NCI-H510A (cell line): ENCODE measurements at places on chromosomes 4 and X.

DNA sequence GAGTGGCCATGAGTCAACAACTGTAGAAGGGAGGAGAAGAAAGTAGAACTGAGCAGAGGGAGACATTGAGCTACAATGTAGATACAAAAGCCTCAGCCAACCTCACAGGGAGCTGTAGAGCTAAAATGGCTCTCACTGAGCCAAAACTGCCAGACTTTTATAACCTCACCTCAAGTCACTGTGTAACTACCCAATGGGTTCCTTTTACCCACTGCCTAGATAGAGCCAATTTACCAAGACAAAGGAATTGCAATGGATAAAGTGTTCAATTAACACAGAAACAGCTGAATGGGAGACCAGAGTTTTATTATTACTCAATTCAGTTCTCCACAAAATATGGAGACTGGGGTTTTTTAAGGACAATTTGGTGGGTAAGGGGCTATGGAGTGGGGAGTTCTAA is 938.9 kb upstream of the GRIA3 start:
- no peak for DNase-seq

- DNase-seq = no peak
Observed at GRCh38 chr4:153611679-153612078, 72.4 kb upstream of the TLR2 start.

DNA sequence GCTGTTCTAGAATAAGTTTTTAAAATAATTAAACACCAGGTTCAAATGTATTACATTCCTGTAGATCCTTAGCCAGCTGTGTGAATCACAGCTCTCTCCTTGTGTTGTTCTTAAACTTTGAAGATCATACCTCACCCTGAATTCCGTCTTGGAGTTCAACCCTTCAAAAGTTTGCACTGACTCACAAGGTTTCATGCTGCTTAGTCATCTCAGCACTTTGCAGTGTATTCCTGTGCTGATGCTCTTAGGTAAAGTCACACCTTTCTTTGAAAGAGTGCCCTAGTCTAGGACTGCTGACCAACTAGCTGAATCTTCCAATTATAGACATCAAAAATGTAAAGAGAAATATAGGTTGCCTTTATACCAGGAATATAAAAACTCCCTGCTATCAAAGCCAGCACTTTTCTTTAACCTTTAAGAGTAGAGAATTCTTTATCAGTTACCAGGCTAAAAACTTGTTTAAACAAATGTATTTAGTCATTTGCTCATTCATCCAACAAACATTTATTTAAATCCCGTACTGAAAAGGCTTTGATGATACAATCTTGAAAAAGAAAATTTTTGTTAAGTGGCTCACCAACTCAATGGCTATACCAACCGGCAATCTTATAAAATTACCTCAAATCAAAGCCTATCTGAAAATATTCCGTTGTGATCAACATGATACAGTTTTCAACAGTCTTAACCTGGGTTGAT is 169.7 kb downstream of the RAP1GDS1 start:
- DNase-seq = no peak

DNA sequence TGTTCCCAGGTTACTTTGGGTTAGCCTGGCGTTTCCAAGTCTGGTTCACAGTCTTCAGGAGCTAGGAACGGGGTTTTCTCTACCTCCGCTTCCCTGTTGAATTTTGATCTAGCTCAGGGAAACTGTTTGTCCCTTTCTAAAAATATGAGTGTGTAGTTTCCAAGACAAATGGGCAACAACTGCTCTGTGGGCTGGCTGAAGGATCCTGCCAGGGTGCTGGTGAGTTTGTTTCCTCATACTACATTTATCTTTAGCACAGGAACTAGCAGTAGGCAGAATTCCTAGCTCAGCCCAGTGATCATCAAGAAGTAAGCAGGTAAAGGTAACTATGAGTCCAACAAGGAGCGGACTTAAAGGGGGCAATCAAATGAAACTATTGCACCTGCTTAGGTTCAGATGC is 13.3 kb upstream of the FAM47E start:
- DNase-seq = no peak

GRCh38 chr4:32010221-32010620 is 1290.1 kb downstream of the PCDH7 start:
- no peak for DNase-seq

DNA sequence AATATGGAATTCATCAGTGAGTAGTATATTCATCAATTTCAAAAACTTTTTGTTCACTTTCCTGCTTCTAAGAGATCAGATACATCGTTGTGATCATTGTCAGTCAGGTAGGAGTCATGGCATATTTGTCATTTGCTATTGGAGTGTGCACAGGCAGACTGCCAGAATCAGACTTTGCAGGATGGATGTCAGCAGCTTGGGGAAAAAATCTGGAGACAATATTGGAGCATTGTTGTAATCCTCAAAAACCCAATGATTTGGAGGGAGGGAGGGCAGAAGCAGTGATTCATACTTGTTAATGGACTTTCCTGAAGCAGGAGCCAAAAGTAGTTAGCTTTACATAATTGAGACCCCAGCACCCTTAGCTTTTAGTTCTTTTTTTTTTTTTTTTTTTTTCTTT is 59.6 kb upstream of the DRP2 start:
- no peak for DNase-seq

GRCh38 chrX:136549226-136549625 is 17.2 kb downstream of the VGLL1 start:
- no peak for DNase-seq

DNA sequence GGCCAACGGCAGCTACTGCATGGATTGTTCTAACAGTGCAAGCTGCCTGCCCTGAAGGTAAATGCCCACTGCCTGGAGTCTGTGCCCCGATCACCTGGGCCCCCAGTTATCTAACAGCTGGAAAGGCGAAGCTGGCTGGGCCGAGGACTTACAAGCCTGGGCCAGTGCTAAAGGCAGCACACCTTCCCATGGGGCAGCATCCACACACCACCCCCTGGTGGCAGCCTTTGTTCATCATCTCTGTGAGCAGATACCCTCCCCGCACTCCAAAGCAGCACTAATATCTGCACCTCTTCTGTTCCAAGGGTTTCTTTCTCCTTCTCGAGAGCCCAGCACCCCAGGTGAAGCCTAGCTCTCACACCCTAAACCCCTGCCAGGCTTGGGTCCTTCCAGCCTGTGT is 7.6 kb downstream of the SLC2A9 start:
- DNase-seq = peak; percentile 20

DNA sequence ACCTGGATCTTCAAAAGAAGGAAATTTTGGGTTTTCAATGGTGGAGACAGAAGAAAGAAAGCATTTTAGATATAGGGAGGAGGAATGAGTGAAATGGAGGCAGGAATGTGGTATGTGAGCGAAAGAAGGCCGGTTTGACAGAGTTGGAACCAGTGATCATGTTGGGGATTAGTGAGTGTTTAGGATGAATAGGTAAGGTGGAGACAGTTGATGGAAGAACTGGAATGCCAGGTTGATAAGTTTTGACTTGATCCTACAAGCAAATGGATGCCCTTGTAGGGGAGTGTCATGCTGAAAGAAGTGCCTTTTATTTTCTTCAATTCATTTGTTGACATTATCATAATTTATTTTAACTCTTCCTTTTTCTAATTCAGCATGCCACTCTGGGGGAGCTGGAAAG is 207.8 kb upstream of the AMOT start:
- DNase-seq = no peak

DNA sequence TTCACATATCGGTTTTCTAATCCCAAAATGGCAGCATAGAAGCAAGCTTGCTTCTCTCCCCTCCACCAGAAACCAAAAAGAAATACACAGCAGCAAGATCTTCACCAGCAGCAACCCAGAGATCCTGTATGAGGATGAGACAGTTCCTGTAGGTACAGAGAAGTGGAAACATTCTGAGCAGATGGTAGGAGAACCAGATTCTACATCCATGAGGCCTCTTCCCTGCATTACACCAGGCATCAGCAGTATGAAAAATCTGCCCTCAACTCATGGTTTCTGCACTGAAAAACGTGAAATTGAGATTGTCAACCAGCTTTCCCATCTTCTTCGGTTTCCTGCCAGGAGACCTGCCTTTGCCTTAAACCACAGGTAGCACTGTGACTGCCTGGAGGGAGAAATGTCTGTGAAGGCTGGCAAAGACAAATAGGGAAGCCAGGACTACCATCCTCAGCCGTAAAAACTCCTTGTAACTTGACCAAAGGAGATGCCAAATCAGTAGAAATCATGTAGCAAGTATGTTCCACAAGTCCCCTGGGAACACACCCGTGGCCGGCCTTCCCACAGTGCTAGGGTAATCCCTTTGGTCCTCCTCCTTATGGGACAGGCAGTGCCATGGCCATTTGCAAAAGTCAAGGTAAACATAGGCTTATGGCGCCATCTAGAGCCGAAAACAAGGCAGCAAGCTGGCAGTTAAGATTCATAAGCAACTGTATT is 24.0 kb upstream of the MTHFD2L start:
- DNase-seq = peak; percentile 51

GRCh38 chrX:68647156-68647957 is at the start of gene STARD8:
Gene STARD8, plus strand, starts transcription at chrX:68647666. Its CDS starts 217 bp downstream, at chrX:68647883.
- no peak for DNase-seq

DNA sequence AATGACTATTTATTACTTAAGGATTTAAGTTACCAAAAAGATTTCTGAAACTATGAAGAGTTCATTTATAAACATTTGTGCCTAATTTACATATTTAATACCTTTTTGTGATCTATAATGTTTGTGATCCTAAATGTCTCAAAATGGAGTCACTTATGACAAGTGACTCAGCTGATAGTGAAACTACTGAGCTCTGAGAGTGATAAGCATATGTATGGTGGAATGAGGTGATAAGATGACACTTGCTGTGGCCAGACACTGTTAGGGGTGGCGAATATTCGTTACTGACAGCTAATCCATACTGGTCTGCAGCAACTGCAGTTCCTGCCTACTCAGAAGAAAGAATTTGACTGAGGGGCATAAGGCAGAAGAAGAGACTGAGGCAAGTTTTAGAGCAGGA is 5.5 kb upstream of the NXF3 start:
- no peak for DNase-seq

GRCh38 chrX:16664074-16664473 is 14.1 kb downstream of the S100G start:
- DNase-seq = no peak

- no peak for DNase-seq
Observed at GRCh38 chr4:111573386-111573785, 571.9 kb upstream of the FAM241A start.

DNA sequence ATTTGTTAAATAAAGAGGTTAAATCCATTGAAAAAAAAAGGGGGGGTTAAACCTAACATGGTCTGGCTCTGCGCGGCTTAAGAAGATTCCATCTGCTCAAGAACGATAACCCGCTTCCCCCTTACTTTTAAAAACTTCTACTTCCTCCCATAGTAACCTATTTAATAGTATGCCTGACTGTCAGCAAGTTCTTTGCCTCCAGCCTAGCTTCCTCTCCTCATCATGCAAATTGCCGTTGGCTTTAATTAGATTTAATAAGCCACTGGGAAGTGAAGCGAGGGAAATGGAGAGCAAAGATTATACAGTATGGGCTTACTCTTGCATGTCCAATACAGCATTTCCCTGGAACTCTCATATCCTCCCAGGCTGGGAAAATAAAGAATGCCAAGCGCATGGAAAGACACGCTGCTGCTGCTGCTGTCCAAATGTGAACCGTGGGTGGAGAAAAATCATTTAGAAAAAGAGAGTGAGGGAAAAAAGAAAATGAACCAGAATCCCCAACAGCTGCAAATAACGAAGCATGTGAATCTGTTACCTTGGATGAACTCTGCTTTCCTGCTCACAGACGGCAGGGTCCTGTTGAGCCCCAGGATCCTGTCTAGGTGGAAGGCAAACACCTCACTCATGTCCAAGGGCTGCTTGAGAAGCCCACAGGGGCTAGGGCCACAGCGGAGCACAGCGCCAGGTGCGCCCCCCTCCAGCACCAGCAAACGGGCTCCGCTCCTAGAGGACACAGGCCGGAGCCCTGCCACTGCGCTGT is 2.7 kb downstream of the GASK1B start:
- DNase-seq = no peak

DNA sequence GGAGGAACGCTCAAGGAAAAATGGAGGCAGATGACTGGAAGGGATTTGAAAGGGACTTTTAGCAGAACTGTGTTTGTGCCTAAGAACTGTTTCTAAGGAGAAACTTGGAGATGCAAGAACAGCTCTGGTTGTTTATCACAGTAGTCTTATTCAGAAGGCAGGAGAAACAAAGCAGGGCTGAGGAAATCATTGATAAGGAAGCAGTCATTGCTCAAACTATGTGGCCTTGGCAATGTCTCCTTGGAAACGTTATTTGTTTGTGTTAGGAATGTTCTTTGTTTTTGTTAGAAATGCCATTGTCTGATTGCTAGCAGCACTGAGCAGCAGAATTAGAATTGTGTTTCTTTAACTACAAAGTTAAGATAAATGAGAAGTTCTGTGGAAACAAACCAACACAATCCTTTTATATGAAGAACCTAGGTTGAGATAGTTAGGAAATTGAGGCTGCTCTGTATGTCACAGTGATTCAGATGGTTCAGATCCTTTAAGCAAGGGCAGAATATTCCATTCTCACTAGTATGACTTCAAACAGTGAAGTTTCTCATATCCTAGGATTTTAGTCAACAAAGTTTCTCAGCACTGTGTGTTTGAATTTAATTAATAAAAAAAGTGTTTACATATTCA is 1191.3 kb upstream of the IGFBP7 start:
- DNase-seq = no peak

- DNase-seq = no peak
Observed at GRCh38 chr4:156378033-156378665, 424.5 kb upstream of the CTSO start.

DNA sequence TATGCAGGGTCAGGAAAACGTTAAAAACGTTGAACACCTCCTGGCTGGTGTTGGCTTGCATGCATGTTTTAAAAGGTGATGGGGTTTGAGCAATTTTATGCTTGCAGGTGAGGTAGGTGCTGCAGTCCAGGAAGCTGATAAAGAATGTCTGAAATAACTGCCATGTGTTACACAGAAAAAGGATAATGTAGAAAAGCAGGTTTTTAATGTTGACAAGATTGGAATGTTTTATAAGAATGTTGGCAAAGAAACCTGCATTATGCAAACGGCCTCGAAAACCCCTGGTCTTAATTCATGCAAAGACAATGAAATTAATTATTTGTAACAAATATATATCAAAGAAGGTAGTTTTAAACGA is 723.7 kb upstream of the AGA start:
- DNase-seq = no peak

- DNase-seq = no peak
Observed at GRCh38 chr4:125390727-125391126, 76.0 kb downstream of the FAT4 start.

- no peak for DNase-seq
Observed at GRCh38 chrX:45806410-45807121, 605.9 kb upstream of the DIPK2B start.
